GM13976 (cell line): ENCODE measurements at places on chromosomes 12 and 14.
A peak's percentile ranks its signal among the peaks of the same experiment; 100 is the strongest.

DNA sequence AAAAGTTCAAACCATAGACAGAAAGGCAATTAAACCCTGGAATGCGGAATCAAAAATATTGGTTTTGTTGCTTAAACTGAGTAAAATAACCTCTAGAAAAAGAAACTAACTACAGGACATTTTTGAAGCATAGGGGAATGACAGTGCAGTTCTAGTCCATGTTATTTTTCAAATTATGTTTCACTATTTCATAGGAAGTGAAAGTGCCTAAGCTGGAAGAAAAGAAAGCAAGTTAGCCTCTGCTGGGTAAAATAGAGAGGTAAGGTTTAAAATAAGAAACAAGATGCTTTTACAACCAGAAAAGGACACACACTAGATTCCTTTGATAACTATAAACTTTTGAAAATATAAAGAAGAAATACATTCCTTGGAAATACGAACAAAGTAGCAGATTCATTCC lies 1.1 kb downstream of the CLECL1 start:
- no peak for DNase-seq

DNA sequence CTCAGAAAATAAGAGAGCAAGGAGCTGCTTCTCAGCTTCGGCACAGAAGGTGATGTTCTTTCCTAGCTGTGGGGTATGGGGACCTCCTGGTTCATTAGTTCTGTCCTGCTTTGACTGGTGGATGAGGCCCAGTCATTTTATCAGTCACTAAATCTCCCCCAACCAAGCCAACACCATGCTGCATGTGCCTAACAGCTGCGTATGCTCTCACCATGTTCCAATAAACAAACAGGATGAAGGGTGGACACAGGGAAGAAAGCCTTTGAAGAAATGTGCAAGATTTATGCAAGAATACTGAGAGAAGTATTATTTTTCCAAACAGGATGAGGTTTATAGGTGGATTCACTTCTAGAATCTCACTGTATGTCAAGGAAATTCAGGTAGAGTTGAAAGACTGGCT lies 156.2 kb downstream of the TMEM132C start:
- no peak for DNase-seq

GRCh38 chr14:35400648-35401421 lies 3.7 kb downstream of the NFKBIA start:
- DNase-seq: no peak

DNA sequence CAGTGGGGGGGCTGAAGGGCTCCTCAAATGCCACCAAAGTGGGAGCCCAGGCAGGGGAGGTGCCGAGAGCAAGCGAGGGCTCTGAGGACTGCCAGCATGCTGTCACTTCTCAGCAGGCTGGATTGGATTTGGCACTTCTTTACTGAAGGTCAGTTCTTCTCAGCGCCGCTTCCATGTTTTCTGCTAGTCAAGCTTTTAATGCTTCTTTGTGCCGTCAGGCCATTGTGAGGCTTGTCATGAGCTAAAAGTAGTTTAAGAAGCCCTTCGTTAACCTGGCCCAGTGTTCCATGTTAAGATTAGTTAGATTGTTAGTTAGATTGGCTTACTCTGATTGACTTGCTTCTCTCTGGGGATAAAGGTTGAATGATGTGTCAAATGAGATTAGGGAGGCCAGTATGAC lies 13.4 kb downstream of the GABARAPL1 start:
- no peak for DNase-seq

GRCh38 chr14:103629503-103630121 lies 601 bp downstream of the KLC1 start:
- peak; percentile 81 for DNase-seq

- no peak for DNase-seq
These were observed 178.5 kb downstream of the DAD1 start for GRCh38 chr14:22410497-22410896.

DNA sequence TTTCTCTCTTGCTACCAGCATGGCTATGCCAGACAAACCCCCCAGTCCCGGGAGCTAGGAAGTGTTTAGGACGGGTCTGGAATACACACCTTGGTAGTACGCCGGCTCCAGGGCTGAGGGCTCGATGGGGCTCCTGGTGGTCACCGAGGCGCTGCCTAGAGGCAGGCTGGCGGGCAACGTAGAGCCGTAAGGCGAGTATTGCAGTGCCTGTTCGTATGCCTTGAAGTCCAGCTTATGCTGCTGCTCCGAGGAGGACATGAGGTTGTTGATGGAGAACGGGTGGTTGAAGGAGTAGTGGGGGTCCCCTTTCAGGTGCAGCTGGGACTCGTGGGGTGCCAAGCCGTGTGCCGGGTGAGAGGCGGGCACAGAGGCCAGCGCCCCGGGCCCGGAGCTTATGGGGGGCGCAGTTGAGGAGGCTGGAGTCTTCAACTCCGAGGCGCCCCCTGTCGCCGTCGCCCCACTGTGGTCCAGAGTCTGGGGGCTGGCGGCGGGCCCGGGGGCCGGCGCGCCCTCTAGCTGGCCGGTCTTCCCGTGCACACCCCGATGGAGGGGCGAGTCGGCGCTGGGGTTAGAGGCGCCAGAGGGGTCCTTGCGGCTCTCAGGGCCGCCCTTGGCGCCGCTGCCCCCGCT lies 3.6 kb downstream of the FOXA1 start:
- DNase-seq: peak; percentile 18

- DNase-seq: no peak
These were observed 19.1 kb downstream of the PGAM5 start for GRCh38 chr12:132729541-132730320.

DNA sequence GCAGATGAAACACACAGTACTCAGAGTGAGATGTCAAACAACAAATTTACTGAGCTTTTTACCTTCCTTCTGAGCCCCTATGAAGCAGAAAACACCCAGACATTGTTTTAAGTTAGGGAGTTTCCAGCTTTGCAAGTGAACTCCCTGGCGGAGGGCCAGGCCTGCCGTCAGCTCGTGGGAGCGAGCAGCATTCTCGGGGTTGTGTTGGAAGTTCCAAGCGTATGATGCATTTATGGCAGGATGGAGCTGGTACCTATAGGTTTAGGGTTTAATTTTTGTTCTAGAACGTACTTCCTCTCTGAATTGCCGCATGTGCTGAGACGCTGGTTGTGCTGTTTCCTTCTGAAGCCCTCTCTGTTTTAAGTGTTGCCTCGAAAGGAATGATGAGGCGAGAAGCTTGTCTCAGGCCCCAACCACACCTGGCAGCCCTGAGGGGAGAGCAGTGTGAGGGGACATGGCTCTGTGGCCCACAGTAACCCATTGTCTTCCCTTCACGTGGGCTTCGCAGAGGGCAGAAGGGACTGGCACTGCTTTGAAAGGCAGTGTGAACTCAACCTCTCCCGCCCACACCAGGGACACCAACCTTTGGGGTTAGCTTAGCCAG lies 76.6 kb downstream of the SSPN start:
- DNase-seq: peak; percentile 31

DNA sequence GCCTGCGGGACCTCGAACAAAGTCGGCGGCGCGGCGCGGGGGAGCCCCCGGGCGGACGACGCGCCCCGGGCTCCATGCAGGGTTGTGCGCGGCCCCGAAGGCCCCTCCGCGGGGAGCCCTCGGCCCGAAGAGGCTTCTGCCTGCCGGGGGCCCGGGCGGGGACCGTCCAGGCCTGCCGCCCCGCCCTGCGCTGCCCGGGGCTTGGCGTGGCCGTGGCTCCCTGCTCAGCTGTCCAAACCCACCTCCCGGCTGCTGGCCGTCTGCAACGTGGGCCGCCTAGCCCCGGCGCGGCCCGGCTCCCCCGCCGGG lies 670 bp downstream of the DYRK2 start:
- no peak for DNase-seq

GRCh38 chr14:84483072-84483420 lies 1046.9 kb upstream of the FLRT2 start:
- no peak for DNase-seq

- peak; percentile 23 for DNase-seq
These were observed 918.0 kb downstream of the AACS start for GRCh38 chr12:125983094-125983783.

GRCh38 chr12:114481200-114481535 lies 75.2 kb upstream of the TBX5 start:
- DNase-seq: no peak

- DNase-seq: peak; percentile 79
These were observed 185.1 kb downstream of the CHST11 start for GRCh38 chr12:104641862-104642261.

DNA sequence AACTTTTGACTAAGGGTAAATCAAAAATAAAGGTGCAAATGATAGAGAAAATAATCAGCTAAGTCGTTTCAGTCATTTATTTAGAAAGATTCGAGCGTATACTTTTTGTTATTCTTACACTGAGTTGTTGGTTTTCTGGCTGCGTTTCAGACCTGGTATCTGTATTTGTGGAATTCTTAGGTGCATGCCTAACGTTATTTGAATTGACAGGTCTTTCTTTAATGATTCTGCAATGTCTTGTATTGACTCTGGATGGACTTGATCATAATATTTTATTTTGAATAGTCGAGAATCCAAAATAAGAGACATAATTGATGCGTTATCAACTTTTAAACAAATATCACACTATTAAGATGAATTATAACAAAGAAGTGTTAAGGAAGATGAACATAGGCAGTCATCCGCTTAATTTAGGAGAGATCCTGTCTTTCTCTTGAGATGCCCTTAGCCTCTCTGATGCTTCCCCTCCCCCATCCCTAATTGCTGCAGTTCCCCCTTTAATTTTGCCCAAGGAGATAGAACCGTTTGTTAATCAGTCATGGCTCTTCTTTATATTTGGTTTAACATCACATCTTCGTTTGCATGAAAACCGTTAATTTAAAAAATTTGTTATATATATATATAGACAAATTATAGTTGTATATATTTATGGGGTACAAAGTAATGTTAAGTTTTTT lies 1.8 kb downstream of the ALX1 start:
- no peak for DNase-seq
